ENCODE measurements at places on chromosomes 6 and 20.
A peak's percentile ranks its signal among the peaks of the same experiment; 100 is the strongest.

GRCh38 chr6:82781620-82782204 lies 283.9 kb downstream of the UBE3D start:
- no peak for DNase-seq

DNA sequence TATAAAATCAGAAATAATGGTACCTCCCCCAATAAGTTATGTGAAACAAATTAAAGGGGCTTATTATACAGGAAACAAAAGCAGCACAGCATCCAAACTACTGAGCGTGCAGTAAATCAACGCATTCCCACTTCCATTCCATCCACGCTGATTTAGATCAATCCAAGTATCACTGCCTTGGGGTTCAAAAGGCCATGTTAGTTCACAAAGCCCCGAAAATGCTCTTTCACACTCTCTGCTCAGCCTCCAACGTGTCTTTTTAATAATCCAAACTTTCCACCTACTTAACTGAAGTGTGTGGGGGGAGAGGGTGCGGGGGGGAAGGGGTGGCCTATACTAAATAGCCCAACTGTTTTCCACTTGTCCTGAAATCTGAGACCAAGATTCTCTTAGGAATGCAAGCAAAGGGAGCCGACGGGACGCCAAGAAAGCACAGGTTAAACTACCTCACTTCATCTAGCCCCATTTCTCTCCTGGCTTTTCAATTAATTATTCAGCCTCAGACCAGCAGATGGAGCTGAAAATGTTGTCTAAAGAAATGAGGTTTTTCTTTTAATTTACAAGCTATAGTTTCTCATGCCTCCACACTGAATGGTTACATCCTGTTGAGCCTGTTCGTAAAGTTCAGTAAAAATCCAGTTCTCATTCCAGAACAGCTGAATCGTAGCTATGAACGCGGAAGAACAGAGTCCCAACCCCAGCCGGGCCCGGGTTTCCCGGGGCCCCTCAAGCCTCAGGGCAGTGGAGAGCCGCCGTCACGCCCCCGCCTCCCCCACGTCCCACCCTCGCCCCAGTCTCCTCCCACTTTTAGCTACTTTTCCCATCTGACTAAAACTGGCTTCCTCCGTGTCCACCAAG lies 1.0 kb upstream of the NXT1 start:
- DNase-seq = peak; percentile 67

- DNase-seq = no peak
Observed at GRCh38 chr6:85344996-85345395, 104.9 kb upstream of the NT5E start.

GRCh38 chr6:150142097-150142669 lies 661 bp upstream of the PPP1R14C start:
- no peak for DNase-seq

DNA sequence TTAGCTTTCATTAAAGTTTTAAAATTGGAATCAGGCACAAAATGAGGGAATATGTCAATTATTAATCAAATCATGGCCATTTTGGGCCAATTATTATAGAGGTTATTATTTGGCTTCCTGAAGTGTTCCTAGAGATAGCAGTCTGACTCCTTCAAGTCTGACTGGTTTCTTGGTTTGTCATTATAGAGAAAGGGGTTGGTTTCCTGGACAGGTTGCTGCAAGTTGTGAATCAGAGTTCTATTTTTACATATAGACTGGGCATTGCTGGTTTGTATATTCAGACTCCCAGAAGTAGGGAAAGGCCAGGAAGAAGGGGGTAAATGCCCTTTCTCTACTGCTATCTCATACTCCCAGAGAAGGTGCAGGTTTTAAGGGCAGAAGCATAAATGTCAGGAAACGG lies 121.4 kb upstream of the CEP162 start:
- DNase-seq = no peak

GRCh38 chr6:5373430-5373829 lies 112.1 kb downstream of the FARS2 start:
- no peak for DNase-seq

GRCh38 chr6:137740091-137740755 lies 126.8 kb upstream of the TNFAIP3 start:
- no peak for DNase-seq

GRCh38 chr20:35039146-35039545 lies 53.5 kb downstream of the TRPC4AP start:
- DNase-seq = no peak

DNA sequence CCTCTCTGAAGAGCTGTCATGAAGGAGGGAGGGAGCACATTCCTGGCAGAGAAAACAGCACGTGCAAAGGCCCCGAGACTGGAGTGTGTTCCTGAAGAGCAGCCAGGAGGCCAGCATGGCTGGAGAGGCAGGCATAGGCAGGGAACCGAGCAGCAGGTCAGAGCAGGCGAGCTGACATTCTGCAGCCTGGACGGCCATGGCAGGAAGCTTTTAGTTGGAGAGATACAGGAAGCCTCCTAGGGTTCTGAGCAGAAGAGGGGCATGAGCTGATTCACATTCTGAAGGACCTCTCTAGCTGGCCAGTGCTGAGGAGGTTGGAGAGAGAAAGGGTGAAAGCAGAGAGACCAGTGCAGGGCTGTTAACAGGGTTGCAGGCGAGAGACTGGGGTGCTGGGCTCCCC lies 29.7 kb downstream of the POFUT1 start:
- no peak for DNase-seq

DNA sequence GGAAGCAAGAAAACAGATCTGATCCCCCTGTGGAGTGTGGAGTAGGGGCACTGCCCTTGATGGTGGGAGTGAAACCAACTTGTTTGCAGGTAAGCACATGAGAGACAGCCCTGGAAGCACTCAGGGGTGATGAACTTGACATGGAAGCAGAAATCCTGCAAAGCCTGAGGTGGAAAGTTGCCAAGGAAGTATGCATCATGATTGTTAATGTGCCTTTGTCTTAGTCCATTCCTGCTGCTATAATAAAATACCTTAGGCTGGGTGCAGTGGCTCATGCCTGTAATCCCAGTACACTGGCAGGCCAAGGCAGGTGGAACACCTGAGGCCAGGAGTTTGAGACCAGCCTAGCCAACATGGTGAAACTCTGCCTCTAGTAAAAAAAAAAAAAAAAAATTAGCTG lies 40.2 kb upstream of the IFNGR1 start:
- no peak for DNase-seq

- DNase-seq = no peak
Observed at GRCh38 chr6:81984599-81984998, 232.1 kb upstream of the TENT5A start.

GRCh38 chr20:22729180-22729579 lies 144.8 kb upstream of the FOXA2 start:
- DNase-seq = no peak

- no peak for DNase-seq
Observed at GRCh38 chr20:52684905-52685304, 287.3 kb upstream of the TSHZ2 start.

Measured in stimulated activated CD4-positive, alpha-beta T cell treated with anti-CD3 and anti-CD28 coated beads, Interleukin-1b, Interleukin-23, amount 100 ng/mL, for 4 hours (primary cell).